Fibroblast of mammary gland (primary cell): ENCODE measurements at places on chromosomes 3 and 15.

GRCh38 chr15:92184679-92185230 is 208.9 kb upstream of the ST8SIA2 start:
- DNase-seq: no peak

- no peak for DNase-seq
Observed at GRCh38 chr15:87196498-87196897, 1060.0 kb downstream of the NTRK3 start.

GRCh38 chr15:101024706-101025500 is 105.7 kb downstream of the LRRK1 start:
- DNase-seq: no peak

DNA sequence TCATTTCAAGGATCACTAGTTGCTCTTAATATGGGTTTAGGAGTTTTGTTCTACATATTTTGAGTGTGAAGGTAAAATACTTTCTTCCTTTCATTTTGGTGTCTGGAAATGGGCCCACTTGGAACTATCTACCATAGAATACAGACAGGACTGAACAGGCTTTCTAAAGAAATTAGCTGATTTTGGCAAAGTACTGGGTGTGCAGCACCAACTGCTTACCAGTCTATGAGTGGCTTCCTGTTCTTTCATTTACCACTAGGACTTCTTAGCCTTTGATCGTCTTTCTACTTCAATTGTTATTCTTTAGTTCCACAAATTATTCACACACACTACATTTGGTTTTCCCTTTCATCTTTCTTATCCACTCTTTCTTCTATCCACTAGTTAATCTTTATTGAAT is 1196.3 kb downstream of the ROBO1 start:
- DNase-seq: no peak

GRCh38 chr3:33749546-33750210 is 31.6 kb upstream of the CLASP2 start:
- peak; percentile 47 for DNase-seq

GRCh38 chr15:38691965-38692788 is 127.6 kb upstream of the RASGRP1 start:
- DNase-seq: no peak

GRCh38 chr15:57697588-57697987 is 8.9 kb upstream of the POLR2M start:
- DNase-seq: no peak

- no peak for DNase-seq
Observed at GRCh38 chr15:75733761-75734651, 21.4 kb upstream of the CSPG4 start.

GRCh38 chr3:197398286-197398878 is 100.0 kb upstream of the DLG1 start:
- no peak for DNase-seq

GRCh38 chr3:149114458-149114857 is 15.0 kb upstream of the HPS3 start:
- no peak for DNase-seq

- DNase-seq: no peak
Observed at GRCh38 chr3:71065764-71066013, 517.8 kb downstream of the FOXP1 start.

GRCh38 chr3:155462672-155463071 is 169.2 kb upstream of the STRIT1 start:
- DNase-seq: no peak

GRCh38 chr15:68672781-68673205 is 94.0 kb downstream of the CORO2B start:
- DNase-seq: peak; percentile 37

GRCh38 chr15:45684533-45684932 is 49.7 kb downstream of the SQOR start:
- no peak for DNase-seq

- peak; percentile 7 for DNase-seq
Observed at GRCh38 chr3:165749821-165750220, 87.4 kb downstream of the BCHE start.

- no peak for DNase-seq
Observed at GRCh38 chr3:151398895-151399294, 14.3 kb upstream of the P2RY12 start.
